ENCODE measurements at places on chromosomes 13 and 19.

- peak; percentile 71 for DNase-seq
These were observed 7.0 kb downstream of the CUL4A start for GRCh38 chr13:113216254-113217048.

DNA sequence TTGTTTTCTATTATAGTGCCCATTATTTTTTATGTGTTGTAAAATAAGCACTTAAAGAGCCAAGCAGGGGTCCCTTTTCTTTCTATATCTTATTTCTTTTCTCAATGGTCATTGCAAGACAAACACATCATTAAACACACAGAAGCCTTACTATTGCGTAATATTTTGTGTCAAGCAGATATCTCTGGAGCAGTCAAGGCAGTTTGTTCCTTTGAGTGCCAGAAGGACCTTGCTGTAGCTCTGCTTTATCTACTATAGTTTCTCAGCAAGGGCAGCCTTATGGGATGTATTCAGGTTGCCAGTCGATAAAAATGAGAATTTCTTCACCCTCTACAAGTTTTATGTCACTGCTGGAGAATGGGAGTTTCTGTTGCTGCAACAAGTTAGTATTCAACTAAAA, 319.3 kb downstream of the TDRD3 start:
- no peak for DNase-seq

DNA sequence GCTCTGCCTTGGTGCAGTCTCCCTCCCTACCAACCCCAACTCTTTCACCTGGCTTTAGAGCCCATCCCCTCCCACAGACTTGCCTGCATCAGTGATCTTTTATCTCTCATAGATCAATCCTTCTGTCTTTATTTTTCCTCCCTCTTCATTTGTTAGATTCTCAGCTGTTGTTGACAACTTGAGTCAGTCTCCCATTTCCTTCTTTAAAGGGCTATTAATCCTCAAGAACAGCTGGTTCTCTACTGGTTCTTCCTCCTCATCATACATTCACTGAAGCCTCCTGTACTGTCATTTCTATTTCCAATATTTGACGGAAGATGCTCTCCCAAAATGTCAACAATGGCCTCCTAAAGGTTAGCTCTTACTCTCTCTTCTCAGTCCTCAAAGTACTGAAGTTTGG, 408.2 kb downstream of the TBC1D4 start:
- no peak for DNase-seq

DNA sequence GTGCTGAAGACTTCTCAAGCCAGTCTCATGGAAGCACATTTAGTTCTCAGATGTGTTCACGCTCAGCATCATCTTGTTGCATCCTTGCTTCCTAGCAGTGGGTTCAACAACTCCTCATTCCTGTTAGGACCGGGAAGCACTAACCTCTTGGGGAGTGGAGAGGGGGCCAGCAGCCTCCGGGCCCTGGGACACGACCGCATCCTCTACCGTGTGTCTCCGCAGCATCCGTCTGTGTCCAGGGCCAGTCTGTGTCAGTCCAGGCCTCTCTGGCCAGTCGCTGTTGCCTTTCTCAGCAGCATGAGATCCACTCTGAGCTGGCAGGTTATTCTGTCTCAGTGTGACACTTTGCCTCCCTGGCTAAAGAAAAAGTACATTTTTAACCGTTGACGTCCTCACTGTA, 17.0 kb downstream of the PDCD5 start:
- DNase-seq = no peak

DNA sequence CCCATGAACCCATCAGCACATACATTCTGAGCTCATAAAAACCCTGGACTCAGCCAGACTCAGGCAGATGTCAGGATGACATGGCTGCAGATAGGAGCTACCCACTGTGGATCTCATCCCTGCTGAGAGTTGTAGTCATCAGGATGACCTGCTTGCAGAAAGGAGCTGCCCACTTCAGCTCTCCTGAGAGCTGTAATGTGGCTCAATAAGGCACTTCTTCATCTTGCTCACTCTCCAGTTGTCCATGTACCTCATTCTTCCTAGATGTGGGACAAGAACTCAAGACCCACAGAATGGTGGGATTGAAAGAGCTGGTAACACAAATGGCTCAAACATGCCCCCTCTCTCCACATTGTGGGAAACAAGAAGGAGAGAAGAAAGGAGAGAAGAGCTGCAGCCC, 58.2 kb downstream of the SLITRK1 start:
- no peak for DNase-seq

DNA sequence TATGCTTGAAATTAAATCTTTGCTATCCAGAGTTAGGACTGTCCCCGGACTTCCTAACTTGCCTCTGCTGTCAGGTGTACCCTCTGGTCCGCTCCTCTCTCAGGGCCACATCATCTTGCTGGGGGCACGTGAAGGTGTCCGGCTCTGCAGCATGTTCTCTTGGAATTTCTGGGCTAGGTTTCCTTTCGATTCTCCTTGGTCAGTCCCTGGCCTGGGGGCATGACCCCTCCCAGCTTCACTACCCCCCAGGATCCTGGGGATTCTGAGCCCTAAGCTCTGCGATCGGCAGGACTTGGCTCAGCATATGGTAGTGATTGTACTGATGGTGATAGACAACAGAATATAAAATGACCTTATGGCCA, 5.1 kb upstream of the GPI start:
- no peak for DNase-seq

DNA sequence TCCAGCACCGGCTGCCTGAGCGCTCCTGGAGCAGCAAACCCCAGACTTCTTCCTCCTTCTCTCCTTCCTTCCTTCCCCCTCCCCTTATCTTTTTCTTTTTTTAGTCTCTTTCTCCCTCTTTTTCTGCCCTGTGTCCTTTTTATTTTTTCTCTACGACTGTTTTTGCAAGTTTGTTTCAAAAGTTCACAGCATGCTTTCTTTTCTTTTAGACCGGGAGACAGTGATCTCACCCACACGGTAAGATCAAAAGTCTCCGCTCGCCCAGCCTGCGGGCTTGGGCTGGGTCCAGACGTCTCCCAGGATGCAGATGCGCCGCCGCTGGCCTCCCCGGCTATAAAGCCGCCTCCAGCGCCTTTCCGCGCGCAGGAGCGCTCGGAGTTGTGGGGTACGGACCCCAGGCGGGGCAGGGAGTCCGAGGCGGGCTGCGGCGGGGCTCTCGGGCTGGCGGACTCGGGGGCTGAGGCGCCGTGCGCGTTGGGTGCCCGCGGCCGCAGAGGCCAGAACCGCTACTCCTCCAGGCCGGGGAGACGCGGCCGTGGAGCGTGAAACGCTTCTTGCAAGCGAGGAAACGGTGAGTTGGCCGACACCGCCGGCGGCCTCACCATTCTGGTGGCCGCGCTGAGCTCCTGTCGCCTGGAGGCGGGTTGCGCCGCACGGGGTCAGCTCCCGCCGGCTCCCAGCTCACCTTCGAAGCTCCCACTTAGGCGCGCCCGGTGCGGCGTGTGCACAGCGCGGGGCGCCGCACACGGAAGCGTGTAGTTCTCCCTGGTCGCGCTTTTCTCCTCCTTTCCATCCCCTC, 2.0 kb upstream of the TSHZ3 start:
- DNase-seq = peak; percentile 73

DNA sequence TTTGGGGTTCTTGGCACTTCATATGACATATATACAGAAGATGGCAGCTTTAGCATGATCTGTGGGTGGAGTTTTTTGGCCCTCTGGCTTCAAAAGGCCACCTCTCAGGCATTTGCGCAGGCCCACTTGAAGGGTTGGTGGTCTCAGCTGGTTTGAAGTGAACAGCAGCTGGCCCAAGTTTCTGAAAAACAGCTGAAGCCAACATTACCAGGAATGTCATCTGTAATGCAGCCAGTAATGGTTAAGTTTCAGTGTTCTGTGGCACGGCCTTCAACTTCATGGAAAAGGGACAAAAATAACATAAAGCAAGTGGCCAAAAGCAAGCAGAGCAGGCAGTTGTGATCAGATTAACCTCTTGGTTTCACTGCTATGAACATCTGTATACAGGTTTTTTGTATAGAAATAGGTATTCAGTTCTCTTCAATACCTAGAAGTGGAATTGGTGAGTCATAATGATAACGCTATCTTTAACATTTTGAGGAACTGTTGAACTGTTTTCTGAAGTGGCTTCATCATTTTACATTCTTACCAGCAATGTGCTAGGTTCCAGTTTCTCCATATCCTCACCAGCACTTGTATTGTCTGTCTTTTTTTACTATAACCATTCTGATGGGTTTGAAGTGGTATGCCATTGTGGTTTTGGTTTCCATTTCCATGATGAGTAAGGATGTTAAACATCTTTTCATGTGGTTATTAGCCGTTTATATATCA, 245.4 kb downstream of the SHISA2 start:
- peak; percentile 42 for DNase-seq

DNA sequence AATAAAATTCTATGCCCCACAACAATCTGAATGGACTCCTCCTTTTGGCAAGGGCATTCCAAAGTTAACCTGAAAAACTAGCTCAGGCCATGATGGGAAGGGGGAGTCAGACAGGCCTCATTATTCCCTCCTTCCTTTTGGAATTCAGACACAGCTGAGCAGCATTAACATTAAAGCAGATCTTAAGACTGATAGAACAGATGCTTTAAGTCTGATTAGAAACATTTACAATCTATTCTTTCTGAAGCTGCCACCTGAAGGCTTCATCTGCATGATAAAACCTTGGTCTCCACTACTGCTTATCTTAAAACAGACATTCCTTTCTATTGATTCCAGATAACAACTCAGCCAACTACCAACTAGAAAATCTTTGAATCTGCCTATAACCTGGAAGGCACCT, 98.9 kb downstream of the UGGT2 start:
- no peak for DNase-seq

DNA sequence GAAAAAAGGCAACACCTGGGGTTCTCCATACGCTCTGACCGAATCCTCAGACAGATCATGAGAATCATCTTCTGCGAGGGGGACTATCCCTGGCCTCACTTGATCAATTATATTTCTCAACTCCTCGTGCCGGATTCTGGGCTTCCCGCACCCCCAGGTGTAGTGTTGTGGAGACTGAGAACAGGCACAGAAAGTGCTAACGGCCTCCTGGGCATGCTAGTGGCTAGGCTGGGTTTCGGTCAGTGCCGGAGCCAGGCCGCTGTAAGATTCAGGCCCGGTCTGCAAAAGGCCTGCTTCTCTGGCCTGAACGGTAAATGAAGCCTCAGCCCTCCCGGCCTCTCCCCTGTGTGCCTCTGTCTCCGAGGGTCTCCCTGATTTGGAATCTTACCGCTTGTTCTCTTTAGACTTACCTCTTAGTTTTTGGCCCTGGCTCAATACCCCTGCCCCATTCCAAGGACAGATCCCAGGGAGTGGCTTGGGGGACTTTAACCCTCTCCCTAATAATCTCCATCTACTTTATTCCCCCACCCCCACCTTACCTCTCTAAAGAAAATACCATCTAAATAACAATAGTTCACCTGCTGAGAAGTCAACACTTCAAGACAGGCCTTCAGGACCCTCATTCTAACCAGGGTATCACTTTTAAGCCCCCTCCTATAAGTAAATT, 79.0 kb upstream of the MEDAG start:
- no peak for DNase-seq
